HFFc6 (cell line): ENCODE measurements at places on chromosomes 3 and 15.

DNA sequence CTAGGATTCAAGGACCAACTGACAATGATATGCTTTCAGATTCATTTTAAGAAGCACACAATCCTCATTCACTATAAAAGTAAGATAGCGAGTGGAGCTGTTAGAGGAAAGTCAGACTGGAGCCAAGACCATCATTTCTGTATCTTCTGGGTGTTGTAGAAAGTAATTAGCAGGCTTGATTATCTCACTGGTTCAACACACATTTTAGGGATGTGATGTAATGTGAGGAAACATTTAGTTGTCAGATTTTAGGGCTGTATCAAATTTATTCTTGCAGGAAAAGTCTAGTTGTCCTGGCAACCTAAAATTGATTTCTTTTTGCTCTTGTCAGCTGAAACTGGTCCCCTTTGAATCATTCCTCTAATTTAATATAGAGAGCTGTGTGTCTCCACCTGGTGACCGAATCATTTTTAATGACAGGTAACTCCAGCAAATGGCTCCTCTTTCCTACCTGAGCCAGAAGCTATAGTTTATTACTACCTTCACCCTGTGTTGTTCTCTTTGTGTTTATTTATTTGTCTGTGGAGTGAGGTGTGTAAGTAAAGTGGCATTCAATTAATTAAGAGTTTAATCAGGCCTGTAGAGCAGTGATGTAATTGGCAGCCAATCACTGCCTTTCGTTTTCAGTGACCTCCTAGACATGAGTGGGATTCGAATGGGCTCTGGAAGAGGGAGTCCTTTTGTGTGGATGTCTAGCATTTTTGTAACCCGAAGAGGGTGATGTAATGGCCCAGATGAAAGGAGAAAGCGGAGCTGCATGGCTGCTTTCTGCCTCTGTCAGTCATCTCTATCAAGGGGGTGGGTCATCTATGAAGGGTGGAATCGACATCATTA, 125.8 kb downstream of the LPP start:
- no peak for DNase-seq

- DNase-seq: no peak
Measured at GRCh38 chr15:57493351-57493750, 98.4 kb upstream of the MYZAP start.

GRCh38 chr15:31262143-31262530, 64.5 kb upstream of the KLF13 start:
- no peak for DNase-seq

- DNase-seq: peak; percentile 66
Measured at GRCh38 chr3:112814266-112814665, 32.4 kb downstream of the CD200R1L start.

DNA sequence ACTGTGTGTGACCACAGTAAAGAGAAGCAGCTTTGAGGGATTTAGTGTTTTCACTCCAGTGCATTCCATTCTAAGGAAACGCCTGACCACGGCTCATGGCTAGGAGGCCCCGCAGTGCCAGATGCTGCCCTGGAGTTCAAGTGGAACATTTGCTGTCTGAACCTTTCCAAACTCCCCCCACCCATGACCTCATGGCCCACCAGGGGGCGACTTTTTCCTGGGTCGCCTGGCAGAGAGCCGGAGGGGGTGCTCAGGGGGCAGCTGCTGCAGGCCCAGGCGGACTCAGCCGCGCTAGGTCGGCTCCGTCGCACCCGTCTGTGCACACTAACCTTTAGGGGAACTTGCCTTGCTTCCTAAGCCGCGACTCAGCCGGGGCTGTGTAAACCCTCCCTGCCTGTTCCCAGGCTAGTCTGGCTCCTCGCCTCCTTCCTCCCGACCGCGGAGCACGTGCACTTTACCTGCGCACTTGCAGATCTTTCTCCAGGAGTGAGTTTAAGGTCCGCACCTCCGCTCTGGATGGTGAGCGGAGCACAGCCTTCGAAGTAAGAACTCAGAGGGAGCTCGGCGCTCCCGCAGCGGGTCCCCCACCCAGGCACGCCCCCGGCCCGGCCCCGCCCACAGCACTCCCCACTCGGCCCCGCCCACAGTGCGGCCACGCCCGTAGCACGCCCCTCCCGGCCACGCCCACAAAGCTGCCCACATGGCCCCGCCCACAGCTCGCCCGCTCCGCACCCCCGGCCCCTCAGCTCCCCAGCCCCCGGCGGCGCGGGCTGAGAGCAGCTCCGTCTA, at the start of gene OCA2:
TSS of gene OCA2 (minus strand) at position 550 of the 789 bp plus-strand sequence. CDS start 17,441 bp downstream, outside the sequence.
- DNase-seq: no peak

DNA sequence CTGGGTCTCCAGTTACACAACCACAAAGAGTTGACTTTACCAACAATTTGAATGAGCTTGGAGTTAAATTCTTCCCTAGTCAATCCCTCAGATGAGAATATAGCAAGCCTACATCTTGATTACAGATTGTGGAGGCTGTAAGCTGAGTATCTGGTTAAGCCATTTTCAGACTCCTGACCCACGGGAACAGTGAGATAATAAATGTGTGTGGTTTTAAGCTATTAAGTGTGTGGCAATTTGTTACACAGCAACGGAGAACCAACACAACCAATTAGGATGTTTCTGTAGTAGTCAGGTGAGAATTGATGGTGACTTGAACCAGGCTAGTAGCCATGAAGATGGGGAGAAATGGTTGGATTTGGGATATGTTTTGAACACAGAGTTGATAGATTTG, 37.7 kb upstream of the SLC4A7 start:
- no peak for DNase-seq

DNA sequence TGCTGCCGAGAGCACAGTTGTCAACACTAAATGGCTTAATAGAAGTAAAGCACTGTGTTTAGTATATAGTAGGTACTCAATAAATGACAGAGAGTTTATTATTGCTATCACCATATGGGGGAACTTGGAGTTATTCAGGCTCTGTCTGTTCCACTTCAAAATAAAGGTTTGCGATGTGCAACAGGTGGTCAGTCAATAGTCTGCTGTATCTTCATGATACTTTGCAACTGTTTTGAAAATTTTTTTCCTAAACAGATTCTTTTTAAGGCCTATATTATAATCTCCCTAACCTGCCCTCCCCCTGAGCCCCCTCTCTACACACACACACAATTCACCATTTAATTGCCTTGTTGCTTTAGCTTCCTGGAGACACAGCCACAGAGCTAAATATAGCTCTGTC, 164.7 kb upstream of the NR2F2 start:
- DNase-seq: no peak

- no peak for DNase-seq
Measured at GRCh38 chr15:67678993-67679392, 136.5 kb downstream of the MAP2K5 start.

GRCh38 chr3:86913160-86913559, 77.8 kb downstream of the VGLL3 start:
- DNase-seq: no peak

DNA sequence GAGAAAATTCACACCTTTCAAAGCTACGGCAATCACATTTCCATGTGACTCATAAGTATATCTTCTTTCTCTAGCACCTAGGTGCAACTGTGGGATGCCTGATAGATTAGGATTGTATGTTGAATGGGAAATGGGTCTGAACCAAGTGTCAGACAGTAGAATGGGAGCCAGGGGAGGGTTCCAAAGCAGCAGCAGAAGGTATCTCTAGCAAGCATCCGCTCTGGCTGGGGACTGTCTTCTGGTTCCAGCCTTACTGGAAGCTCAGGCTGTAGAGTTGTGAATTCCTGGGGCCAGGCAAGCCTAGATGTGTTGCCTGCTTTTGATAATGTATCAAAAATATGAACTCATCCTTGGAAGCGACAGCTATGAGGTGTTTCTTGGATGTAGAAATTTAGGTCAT, 2.1 kb upstream of the CHL1 start:
- no peak for DNase-seq

DNA sequence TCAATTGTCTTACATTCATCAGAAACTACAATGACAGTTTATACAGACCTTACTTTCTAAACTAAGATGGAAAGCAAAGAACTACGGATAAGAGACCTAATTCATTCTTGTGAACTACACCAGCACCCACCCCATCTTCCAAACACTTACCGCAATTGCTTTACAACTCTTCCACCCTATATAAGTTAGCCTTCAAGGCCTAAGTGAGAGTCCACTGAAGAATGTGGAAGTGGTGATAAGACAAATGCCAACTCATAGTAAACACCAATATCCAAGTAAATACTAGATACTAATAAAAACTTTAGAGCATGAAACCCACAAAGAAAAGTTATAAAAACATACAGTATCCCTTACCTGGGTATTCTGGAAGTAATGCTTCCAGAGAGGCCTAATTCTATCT, 13.6 kb downstream of the ARF4 start:
- DNase-seq: no peak

DNA sequence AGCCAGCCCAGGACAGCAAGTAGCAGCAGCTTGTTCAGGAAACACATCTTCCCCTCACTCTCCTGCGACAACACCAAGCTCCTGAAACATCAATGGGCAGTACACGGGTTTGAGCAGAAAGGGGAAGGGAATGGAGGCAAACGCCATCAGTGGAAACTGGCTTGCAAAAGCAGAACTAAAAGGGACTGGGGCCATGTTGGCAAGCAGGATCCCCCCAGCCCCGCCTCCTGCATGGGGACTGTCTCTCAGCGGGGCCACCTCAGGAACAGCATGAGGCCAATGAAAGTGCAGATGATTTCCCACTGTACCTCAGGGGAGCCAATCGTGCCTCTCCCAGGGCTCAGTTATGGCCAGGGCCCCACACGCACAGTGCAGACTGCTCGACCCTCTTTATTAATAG, 6.8 kb downstream of the CDAN1 start:
- no peak for DNase-seq

GRCh38 chr3:155737844-155738460, 6.9 kb downstream of the PLCH1 start:
- DNase-seq: no peak

DNA sequence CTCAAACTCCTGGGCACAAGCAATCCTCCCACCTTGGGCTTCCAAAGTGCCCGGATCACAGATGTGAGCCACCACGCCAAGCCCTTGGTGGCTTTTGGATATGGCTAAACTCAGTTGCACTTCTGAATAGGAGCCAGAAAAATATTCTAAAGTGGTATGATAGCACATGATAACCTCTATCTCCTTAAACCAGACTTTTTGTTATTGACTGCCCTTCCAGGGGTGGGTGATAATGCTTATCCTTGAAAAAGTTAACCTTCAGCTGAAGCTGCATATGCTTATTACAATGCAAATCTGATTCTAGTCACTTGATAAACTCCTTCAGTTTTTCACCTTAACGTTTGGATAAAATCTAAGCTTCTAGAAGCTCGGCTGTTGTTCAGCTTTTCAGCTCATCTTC, 6.3 kb downstream of the CCNB2 start:
- no peak for DNase-seq

DNA sequence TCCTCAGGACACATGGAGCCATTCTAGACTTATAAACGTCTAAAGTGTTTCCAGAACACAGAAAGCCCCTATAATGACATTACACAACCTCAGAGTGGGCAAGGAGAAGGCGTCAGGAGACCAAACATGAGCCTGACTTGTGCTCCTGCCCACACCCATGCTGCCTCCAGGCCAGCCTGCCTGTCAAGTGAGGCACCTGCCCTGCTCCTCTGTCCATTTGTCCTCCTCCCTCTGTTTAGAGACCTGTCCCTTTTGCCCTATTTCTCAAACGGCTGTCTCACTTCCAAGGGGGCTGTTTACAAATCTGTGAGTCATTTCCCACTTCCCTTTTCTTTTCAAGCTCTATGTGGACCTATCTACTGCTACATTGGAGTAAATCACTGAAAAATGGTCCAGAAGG, 21.0 kb downstream of the ZDHHC3 start:
- DNase-seq: no peak

GRCh38 chr15:81724536-81724935, 321.3 kb downstream of the MEX3B start:
- DNase-seq: no peak

GRCh38 chr3:21835264-21835663, 84.3 kb upstream of the ZNF385D start:
- DNase-seq: no peak

DNA sequence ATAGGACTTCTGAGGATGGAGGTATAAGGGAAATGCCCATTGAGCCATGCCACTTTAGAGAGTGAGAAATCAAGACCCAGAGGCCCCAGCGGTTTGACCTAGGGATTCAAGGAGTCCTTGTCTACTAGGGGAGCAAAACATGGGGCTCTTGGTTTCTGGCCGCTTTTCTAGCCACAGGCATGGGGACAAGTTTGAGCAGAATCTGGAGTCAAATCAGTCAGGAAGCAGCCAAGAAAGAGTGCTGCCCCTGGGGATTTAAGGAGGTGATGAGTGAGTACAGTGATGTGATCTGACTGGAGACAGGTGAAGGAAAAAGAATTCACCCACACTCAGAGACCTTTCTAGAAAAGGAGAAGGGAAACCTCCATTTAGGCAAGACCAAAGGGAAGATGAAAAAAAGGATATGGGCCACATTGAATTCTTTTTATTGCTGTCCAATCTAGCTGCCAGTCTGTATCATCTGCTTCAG, 244.0 kb upstream of the TBC1D5 start:
- no peak for DNase-seq

- peak; percentile 25 for DNase-seq
Measured at GRCh38 chr3:52892625-52893311, 4.6 kb downstream of the STIMATE start.

DNA sequence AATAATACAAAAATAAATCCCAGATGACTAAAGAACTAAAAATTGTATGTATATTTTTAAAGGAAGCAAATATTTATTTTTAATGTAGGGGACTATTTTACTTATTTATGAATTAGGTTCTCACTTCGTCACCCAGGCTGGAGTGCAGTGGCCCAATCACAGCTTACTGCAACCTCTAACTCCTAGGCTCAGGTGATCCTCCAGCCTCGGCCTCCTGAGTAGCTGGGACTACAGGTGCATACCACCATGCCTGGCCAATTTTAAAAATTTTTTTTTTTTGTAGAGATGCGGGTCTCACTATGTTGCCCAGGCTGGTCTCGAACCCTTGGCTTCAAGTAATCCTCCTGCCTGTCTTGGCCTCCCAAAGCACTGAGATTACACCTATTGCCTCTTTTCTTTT, 42.6 kb downstream of the CMTM7 start:
- no peak for DNase-seq

DNA sequence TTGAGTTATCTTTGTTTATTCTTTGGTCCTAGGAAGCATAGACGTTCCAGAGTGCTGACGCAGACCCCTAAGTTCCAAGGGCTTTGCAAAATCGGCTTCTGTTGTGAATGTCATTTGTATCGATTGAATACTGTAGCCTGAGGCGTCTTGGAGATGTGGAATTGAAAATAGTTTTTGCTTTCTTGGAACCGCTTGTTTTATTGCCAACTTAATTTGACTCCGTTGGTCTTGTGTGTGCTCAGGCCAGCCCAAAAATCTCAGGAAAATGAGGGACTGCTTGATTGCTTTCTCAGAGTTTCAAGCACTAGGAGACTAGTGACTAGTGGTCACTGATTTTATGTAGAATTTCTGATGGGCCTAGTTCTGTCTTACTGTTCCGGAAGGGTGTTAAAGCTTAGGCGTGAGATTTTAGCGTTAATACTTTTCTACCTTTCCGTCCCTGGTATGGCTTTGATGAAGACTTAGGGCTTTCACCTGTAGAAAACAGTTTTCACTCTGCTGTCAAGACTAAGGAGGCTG, 263 bp upstream of the UTS2B start:
- peak; percentile 51 for DNase-seq
